ENCODE measurements at places on chromosomes 13 and 19.

GRCh38 chr19:53045536-53045935, 996 bp downstream of the ERVV-2 start:
- no peak for DNase-seq

DNA sequence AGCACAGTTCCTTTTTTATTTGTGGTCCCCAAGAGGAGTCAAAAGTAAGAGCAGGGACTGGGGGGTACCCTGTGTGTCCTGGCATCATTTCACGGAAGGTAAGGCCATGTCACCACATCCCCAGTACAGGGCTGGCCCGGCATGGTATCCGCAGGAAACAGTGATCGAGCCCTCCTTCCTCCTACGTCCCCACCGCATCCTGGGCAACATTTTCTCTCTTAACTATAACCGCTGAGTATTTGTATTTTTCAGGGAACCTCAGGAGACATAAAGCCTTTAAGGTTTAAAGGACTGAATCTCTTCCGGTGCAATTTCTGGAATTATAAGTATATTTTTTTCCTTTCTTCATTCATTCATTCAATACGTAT, 13.6 kb upstream of the LATS2 start:
- no peak for DNase-seq

DNA sequence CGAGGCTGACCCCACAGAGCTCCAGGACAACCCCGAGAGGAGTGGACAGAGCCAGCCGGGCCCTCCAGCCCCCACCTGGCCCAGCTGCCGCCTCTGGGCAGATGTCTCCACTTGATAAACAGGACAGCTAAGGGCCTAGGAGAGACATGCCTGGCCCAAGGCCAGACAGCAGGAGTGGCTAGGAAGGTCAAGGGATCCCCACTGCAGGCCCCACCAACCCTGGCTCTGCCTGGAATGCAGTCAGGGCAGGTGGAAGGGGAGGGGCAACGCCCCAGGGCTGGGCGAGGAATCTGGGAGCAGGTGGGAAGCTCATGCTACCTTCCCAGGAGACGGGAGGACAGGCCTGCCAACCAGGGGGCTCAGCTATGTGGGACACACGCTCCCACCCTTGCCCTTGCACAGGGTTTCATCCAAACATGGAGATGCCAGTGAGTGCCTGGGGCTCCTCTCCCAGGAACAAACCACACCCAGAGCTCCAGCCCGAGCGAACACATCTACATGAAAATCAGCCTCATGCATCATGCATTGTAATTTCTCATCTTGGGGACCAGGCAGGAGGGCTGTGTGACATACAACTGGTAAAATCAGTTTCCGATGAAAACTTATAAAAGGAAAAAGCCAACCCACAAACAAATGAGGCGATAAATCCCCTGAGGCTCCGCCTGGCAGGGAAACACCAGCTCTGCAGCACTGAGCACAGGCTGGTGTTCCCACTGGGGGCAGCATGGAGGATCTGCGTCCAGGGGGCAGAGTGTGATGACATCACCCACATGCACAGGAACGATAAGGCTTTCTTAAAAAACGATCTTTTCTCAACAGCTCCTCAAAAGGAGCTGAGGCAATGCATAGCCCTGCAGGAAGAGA, 25.0 kb downstream of the SH3GL1 start:
- peak; percentile 41 for DNase-seq

DNA sequence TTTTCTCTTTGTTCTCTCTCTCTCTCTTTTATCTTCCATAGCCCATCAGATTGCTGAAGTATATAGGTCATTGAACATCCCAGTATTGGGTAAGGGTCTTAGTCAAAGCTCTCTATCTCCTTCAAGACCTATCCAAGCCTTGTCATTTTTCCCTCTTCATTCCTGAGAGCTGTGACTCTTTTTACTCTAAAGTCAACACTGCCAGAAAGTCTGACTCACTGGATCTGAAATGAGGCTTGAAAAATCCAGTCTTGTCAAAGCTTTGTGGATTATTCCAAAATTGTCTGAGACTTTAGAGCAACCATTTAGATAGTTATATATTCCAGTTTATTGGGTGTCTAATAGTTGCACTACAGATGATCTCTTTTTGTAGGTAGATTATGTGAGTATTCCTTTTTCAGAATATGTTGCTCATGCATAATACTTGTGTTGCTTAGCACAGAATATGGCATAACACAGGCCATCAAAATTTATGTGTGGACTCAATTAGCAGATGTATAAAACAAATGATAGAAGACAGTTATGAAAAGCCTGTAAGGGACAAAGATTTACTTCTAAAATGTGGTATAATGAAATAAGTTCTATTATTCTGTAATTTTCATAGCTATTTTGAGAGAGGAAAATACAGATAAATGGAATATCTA, 389.3 kb upstream of the PCDH9 start:
- DNase-seq: peak; percentile 9

- no peak for DNase-seq
These were observed 16.2 kb downstream of the LAIR2 start for GRCh38 chr19:54518844-54519243.

- peak; percentile 34 for DNase-seq
These were observed 608 bp downstream of the CD70 start for GRCh38 chr19:6590258-6590826.

DNA sequence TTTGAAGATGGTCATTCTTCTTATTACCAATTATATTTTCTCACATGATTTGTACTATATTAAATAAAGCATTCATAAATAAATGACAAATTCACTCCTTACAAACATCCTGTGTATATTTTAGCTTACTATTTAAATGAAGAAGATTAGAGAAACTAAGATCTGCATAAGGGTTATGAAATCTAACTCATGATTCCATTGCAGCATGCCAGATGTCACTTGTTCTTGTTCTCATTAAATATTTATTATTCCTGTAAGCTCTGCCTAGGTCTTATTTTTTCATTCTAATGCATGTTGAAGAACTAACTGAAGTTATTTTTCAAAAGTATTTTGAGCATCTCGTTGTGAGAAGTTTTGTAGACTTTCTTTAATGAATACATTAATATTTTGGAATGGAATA, 18.3 kb downstream of the NUP58 start:
- DNase-seq: no peak

GRCh38 chr19:49749055-49749716, 13.9 kb downstream of the TSKS start:
- no peak for DNase-seq

GRCh38 chr19:11453468-11454341, 18.3 kb downstream of the PRKCSH start:
- no peak for DNase-seq

- no peak for DNase-seq
These were observed 159.8 kb downstream of the ENOX1 start for GRCh38 chr13:43626994-43627393.

GRCh38 chr13:41199526-41199925, 5.2 kb upstream of the KBTBD7 start:
- DNase-seq: no peak

DNA sequence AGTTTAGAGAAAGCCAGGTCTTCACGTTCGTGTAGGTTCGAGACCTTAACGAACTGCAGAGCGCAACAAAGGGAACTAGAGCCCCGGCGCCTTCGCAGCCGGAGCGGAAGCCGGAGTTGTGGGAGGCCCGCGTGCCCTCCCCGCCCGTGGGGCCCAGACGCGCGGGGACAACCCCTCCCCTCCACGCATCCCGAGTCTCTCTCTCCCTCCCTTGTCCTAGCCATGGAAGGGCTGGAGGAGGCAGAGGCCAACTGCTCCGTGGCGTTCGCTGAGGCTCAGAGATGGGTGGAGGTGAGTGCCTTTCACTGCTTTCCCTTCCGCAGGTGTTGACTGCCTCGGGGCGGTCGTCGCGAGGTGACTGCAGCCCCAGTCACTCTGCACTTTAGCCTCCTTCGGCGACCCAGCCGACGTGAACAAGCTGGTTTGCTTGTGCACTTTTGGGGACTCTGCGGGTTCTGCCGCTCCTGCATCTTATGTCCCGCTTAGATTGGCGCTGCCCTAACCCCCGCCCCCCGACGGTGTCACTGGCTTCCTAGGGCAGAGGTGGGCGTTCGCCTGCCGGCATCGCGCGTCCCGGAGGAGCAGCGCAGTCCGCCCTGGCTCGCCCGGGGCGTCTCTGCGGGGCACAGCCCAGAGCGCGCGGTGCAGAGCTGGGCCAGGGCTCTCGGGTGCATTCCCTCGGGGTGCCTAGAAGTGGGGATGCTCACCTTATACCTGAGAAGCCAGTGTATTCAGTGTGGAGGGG, 478 bp downstream of the LMO7 start:
- DNase-seq: no peak

DNA sequence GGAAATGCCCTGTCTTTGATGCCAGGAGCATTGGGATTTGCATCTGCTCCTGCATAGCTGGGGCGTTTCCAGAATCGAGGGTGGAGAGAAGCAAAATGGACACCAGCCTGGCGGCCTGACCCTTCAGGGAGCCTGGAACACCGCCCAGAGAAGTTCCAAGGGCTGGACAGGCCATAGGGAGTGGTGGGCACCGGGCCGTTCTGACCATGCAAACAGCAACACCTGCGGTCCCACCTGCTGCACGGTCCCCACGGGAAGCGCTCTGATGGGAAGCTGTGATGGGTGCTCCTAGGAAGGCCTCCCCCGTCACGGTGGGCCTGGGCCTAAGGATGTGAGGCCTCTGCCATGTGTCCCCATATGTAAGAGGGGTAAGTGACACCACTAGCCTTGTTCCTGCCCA, 34.2 kb upstream of the ANKRD10 start:
- no peak for DNase-seq

DNA sequence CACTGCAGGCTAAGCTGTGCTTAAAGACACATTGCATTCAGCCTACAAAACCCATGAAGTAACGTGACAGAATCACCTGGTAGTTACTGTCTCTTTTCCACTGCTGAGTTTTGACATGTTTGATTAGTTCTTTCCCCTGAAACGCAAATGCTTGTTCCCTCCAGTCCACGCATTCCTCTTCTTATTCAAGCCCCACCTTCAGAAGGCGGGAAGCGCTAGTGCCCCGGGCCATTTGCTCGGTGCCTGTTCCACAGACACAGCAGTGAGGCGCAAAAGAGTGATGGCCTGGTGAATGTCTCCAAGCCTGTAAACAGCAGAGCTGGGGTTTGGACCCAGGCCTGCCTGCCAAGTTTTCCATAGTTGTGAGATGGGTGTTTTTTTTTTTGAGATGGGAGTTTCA, 10.9 kb downstream of the ACP4 start:
- no peak for DNase-seq

DNA sequence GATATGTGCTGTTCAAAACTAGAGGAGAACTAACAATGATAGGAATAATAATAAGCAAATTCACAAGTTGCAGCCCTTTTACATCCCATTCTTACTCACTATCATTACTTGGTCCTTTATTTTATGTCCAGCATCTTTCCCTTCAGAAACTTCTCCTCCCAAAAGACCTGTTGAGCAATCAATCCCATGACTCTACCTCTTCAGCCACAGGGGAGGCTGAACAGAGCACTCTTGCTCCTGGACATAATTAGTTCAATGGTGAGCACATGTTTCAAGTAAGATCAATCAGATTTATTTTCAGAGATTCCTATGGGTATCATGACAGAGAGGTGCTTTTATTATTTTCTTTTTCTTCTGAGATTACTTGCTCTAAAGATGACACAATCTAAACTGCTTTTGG, 260.0 kb downstream of the COG6 start:
- no peak for DNase-seq

DNA sequence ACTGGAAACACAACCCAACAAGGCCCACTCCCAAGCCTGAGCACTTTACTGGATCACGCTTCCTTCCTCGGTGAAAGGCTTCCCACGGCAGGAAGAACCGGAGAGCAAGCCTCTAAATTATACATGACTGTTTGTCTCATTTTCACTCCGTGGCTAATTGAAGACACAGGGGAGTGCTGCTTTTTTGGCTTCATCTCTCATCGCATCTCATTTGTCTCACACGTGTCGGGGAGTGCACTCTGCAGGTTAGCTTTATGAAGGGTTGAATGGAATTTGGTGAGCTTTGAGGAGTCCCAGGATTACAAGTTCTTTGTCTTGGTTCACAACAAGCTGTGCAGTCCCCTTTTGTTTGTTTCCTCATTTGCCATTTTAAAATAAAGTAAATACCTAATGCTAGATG, 544.6 kb downstream of the GPC6 start:
- DNase-seq: no peak

DNA sequence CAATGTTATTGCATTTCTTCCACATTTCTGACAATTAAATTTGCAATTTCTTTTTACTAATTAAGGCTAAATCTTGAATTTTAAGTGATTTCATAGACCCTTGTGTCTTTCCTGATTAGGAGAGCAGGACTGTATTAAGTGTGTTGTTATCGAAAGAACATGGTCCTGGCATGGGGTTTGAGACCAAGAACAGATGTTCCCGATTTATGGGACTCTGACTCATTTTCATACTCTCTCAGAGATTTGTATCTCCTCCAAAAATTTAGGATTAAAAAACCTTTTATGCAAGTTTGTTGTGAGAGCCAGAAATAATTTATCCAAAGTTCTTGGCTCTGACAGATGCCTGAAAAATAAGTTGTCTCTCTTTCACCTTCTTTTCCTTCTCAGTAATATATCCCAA, 589.3 kb upstream of the ARGLU1 start:
- no peak for DNase-seq

DNA sequence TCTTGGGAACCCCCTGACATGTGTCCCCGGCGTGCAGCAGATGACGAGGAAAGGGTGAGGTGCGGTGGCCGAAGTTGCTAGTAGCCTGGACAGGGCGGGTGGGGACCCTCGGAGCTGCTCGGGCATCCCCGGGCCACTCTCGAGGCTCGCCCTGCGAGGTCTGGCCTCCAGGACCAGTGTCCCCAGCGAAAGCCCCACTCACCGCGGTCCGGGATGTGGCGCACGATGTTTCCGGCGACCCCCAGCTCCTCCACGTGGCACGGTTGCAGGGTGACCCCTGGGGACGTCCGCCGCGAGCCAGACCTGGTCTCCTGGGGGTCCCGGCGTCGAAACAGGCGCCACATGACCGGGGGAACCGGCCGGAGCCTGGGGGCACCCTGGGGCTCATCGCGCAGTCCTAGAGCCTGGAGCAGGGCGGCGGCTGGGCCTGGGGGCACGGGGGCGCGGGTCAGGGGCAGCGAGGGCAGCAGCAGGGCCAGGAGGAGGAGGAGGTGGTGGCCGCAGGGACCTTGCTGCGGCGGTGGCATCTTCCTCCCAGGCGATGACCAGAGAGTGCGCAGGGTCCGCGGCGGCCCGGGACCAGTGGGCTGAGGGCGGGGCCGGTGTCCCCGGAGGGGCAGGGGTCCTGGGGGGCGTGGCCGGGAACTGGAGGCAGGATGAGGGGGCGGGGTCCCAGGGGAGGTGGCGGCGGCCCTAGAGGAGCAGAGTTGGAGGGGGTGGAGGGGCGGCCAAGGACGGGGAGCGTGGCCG, 26.0 kb downstream of the CERS1 start:
- no peak for DNase-seq

GRCh38 chr13:45141369-45141768, 21.1 kb downstream of the GTF2F2 start:
- DNase-seq: no peak

- DNase-seq: no peak
These were observed 844 bp upstream of the RFX1 start for GRCh38 chr19:14006766-14007562.

Measured in RCC 7860 (cell line).